NCI-H1930 (cell line): ENCODE measurements at places on chromosomes 7 and 10.
A peak's percentile ranks its signal among the peaks of the same experiment; 100 is the strongest.

DNA sequence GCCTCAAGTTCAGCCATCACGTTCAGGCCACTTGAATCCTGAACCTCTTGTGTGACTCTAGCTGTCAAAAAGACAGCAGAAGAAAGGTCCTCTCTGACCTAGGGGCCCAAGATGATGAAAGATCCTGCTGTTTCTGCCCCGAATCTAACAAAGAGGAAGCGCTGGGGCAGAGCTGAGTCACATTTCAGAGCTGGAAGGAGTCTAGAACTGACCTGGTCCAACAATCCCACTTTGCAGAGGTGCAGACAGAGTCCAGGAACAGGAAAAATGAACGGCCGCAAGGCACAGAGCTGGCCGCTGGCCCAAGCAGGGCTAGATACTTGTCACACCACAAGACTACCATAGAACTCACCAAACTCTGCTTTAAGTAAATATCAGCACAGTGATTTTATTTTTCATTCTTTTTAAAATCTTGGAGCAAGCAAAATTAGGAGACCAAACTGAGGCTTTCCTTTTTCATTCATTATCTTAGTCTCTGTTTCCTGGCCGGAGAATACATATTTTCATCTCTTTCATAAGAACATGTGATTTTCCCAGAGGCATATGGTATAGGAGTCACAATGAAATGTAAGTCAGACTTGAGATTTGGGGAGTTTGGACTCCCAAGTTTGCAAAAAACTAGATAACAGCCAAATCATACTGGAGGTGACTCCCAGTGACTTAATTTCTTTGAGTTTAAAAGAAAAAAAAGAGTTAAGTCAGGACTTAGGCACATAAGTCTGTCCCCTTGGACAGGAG is 52.8 kb downstream of the CHST15 start:
- DNase-seq = no peak

DNA sequence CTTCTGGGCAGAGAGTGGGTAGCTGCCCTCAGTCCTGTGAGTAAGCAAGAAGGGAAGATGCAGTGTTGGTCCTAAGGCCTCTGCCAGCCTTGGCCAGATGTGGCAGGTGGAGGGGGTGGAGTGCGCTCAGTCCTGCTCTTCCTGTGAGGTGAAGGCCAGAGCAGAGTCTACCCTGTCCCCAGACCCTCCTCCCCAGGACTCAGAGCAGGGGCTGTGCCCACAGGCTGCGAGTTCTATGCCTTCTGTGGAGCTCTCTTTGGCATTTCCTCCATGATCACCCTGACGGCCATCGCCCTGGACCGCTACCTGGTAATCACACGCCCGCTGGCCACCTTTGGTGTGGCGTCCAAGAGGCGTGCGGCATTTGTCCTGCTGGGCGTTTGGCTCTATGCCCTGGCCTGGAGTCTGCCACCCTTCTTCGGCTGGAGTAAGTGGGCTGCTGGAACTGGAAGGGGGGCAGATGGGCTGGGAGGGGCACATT is 4.0 kb downstream of the OPN4 start:
- DNase-seq = no peak

DNA sequence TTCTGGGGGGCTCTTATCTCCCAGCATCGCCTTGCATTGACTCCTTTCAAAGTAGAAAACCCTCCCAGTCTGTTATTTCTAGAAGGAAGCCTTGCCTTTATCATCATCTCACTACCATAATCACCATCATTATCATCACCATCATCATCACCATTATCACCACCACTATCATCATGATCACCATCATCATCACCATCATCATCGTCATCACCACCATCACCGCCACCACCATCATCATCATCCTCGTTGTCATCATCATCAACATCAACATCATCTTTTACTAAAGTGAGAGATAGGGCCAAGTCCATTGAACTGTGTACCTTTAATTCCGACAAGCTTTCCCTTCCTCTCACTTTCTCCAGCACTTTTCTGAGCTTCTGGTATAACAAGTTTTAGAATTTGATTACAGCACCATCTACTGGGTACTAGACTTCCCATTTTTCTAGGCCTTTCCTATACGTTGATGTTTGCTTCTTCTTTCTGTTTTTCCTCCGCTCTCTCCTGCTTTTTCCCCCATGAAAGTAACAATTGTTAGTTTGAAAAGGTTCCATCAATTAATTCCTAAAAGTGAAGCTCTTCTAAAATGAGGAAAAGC is 226.4 kb downstream of the BUB3 start:
- no peak for DNase-seq

GRCh38 chr10:46216003-46216634 is 70.7 kb upstream of the ANTXRL start:
- DNase-seq = no peak

DNA sequence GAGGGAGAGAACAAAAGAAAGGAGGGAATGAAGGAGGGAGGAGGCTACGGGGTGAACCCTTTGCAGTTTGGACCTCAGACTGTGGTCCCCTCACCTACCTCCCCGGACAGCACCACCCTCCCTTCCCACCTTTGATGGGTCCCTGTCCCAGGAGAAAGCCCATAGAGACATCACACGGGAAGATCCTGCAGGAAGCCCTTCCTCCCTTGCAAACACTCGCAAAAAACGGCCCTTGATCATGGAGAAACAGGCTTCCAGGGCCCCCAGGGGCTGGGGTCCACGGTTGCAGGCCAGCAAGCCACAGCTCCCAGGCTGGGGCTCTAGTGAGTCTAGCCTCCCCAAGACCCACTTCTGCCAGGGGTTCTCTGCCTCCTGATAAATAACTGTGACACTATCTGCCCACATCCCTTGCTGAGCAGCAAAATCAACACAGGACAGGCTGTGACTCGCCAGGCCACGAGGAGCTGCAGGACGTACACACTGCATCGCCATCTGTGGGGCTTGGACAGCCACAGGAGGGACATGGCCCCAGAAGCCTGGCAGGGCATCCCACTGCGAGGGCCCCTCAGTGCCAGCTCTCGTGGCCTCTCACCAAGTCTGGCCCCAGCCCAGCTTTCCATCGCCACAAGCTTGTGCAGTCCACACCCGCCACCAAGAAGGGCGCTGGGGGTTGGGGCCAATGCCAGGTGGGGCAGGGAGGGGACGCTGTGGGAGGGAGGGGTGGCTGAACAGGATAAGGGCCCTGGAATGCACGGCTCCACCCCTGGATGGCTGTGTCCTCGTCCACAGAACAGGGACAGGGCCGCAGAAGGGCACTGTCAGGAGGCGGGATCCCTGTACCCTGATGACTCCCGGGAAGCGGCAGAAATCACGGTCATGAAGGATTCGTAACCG is 34.2 kb downstream of the PDGFA start:
- DNase-seq = no peak

GRCh38 chr7:16365177-16365576 is 56.2 kb downstream of the CRPPA start:
- no peak for DNase-seq

- DNase-seq = no peak
Measured at GRCh38 chr10:99658622-99659030, 683 bp upstream of the ENTPD7 start.

- no peak for DNase-seq
Measured at GRCh38 chr10:57015187-57015586, 654.1 kb upstream of the ZWINT start.

- DNase-seq = no peak
Measured at GRCh38 chr7:138797715-138798320, at the start of the genes ATP6V0A4 and TMEM213. Gene ATP6V0A4, minus strand, starts transcription at chr7:138798196. Its CDS starts 26,949 bp downstream, at chr7:138771247. Gene TMEM213, plus strand, starts transcription at chr7:138797994. Its CDS starts 111 bp downstream, at chr7:138798105.

- DNase-seq = no peak
Measured at GRCh38 chr7:81301815-81302214, 383.0 kb upstream of the SEMA3C start.

GRCh38 chr7:80635533-80635932 is 2.9 kb upstream of the CD36 start:
- DNase-seq = no peak

DNA sequence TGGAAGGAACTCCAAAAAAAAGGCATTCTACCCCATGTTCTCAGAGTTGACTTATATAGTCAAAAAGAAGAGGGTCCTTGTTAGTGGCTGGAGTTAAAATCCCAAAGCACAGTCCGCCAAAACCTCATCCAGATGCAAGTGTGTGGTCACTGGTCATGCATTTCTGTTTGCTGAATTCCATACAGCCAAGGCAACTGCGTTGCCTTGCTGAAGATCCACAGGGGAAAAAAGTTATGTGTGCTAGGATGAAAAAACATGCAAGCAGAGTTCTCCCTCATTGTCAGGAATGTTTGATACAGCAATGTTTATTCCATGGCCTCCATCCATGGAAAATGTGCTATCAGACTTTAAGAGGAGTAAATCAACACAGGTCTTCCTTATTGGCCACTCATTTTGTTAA is 213.1 kb downstream of the CREB5 start:
- DNase-seq = no peak

GRCh38 chr10:24503461-24504320 is 220.0 kb downstream of the ARHGAP21 start:
- no peak for DNase-seq

GRCh38 chr10:35328404-35329037 is 7.8 kb upstream of the CCNY start:
- DNase-seq = no peak

- no peak for DNase-seq
Measured at GRCh38 chr10:121098211-121098610, 247.0 kb downstream of the WDR11 start.

- peak; percentile 24 for DNase-seq
Measured at GRCh38 chr7:128427289-128427891, 17.6 kb upstream of the IMPDH1 start.

DNA sequence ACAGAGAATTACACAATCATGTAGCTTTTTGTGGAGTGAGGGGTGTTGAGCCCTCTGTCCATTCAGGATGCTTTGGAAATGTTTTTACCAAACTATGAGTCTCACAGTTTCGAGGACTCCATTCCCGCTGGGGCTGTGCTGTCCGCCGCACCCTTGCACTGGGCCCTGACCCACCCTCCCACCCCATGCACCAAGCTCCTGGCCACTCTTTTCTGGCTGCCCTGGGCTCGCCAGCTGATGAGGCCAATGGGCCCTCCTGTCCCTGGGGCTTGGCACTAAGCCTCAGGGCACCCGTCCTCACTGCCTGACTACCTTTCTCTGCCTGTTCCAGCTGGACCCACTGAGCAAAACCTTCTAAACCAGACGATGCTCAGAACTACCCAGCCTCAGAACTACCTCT is 332.1 kb downstream of the PTPRN2 start:
- DNase-seq = no peak

DNA sequence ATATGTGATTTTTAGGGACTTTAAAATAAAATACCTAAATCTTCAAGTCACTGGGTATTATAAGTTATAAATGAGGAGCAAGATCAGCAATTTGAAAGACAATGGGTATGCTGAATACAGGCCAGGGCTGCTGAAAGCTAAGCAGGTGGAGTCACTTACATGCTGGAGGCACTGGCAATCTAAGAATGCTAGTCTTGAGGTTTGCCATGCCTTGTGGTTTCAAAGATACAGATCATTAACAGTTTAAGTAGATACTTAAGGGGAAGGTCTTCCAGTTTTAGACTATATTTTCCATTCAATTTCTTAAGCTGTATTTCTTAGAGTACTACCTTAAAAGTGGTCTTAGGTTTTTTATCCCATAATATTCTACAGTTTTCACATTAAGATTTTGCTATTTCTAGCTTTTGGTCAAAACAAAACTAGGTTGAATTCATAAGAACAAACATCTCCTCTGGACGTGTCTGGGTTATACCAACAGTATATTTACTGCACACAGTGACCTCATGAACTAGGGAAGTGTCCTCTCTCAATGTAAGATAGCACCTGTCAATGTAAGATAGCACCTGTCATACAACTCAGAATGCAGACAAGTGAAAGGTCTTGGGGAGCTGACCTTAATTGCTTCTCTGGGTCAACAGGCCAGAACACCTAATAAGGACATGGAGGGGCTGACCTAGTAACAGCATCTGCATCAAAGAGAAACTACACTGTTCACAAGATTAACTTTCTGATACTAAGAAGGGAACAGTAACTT is 2.0 kb downstream of the SRI start:
- no peak for DNase-seq

- DNase-seq = no peak
Measured at GRCh38 chr10:11218395-11218794, 200.7 kb downstream of the CELF2 start.

GRCh38 chr10:95451150-95451549 is 110.0 kb downstream of the SORBS1 start:
- DNase-seq = no peak

DNA sequence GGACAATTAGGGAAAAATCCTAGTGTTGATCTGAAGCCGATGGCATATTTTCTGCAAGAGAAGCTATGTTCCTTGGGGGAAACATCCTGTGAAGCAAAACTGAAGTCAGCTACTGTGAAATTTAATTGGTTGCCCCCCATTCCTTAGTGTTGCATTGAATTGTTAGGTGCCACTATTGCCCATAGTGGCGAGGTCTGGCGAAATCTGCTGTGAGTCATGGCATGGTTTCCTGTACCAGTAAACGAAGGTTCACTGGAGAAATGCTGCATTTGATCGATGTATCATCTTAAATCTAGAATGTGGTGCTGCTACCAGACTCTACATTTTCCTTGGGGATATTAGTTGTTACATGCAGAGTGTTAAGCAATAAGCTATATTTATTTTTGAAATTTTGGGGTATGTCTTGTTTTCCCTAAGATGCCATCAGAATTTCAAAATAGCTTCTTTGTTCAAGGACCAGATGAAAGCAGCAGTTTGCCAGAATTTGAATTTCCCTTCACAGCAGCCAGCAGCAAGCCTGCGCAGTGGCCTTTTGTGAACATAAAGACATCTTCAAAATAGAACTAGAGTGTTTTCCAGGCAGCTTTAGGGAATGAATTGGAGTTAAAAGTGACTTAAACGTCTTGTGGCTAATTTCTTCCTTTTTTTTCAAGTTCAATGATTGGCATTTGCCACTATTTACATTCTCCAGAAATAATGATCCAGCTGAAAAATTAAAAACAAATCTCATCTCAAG is 348.6 kb upstream of the COBL start:
- DNase-seq = no peak
